ENCODE measurements at places on chromosomes 2 and 18.

DNA sequence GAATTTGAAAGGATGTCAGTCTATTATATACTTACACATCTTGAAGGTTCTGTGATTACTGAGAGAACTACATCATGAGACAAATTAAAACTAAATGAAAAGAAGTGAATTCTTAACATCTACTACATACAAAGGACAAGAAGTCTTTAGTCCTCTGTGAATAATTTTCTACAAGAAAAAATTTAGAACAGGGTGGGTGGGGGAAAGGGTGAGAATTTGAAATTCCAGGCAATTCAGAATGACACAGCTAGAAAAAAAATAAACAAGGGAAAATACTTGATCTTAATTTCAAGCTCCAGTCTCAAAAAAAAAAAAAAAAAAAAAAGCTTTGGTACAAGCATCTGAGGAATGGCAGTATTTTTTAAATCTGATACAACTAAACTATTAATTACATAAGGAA is 15.5 kb downstream of the CUL3 start:
- no peak for DNase-seq

DNA sequence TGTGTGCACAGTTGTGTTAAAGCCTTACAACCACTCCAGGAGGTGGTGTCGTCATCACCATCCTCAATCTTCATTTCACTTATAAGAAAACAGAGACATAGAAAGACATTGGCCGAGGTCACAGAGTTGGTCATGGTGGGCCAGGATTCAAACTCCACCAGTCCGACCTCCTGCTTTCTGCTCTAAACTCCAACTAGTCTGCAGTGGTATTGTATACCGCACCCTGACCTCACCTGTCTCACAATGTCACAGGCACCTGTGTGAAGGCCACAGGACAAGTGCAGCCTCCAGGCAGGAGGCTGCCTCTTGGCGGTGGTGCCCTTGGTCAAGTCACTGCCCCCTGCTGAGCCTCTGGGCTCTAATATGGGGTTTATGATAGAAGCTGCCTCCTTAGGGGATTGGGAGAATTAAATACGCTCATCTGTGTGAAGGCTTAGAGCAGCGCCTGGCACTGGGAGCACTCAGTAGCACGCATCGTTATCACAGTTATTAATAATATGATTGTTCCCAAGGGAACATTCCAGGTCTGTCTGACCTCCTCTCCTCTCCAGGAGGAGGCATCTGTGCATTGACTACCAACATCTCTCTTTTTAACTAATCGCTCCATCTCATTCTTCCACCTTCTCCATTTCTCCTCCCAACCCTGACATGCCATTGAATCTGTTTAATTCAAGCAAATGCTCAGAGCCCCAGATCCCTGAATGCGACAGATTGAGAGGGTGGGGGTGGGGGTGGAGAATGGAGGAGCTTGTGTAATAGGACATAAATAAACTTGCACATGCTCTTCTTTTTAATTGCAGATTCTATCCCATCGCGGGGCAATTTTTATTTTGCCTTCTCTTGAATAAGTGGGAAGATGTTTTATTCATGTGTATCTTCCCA is 112.7 kb downstream of the MCFD2 start:
- DNase-seq = no peak

GRCh38 chr2:23859983-23860382 is 66.9 kb downstream of the ATAD2B start:
- no peak for DNase-seq

GRCh38 chr2:173347305-173348168 is 7.1 kb upstream of the CDCA7 start:
- no peak for DNase-seq

DNA sequence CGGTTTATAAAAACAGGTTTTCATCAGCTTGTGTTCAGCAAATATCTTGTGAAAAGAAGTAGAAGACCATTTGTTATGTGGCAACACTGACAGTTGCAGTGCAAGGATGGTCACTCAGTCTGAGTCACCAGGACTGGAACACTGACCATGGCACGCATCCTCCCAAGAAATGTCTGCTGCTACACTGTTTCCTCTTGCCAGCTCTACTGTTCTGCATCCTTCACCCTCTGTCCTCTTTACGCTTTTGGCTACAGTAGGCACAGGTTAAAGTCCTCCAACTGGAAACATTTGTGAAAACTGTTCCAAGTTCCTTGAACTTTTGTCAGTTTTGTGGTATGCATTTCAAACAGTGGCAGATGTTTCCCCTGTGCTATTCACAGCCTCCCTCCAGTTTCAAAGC is 39.4 kb downstream of the OSR1 start:
- no peak for DNase-seq

GRCh38 chr18:7958897-7959146 is 391.7 kb downstream of the PTPRM start:
- no peak for DNase-seq

DNA sequence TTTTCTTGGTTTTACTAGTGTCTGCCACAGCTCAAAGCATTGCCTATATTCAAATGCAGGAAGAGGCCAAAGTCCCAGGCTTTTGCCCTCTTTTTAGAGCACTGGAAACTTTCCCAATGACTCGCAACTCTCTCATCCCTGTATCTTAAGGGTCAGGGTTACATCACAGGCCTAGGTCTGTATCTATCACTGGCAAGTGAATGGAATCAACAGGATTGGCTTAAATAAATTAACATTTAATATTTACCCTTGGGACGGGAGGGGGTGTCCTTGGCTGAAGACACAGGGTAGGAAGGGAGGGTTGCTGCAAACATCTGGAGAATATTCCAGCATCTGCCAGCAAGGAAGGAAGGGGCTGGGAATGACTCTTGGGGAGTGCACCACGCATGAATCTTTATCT is 242.6 kb downstream of the SLC4A3 start:
- no peak for DNase-seq

GRCh38 chr2:232493701-232494474 is 6.3 kb upstream of the ECEL1 start:
- no peak for DNase-seq

Measured in nephron progenitor cell (in vitro differentiated cells).